ENCODE measurements at places on chromosomes 4 and X.

GRCh38 chrX:110966839-110967238 lies 129.2 kb upstream of the PAK3 start:
- no peak for DNase-seq

GRCh38 chr4:76562836-76563453 lies 127.9 kb downstream of the SHROOM3 start:
- no peak for DNase-seq

DNA sequence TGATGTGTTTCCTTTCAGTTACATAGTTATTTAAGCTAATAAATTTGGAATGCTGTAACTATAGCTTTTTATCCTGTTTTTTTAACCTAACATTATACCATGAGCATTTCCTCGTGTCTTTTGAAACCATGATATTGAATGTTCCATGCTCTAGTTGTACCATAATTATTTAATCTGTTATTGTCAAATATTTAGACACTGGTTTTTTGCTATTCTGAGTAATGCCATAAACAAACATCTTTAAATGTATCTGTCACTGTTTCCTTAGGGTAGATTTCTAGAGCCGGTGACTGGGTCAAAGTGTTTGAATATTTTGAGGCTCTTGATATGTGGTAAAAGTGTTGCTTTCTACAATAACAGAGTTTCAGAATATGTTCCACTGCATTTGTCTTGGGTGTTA lies 5.4 kb downstream of the IGBP1 start:
- no peak for DNase-seq

DNA sequence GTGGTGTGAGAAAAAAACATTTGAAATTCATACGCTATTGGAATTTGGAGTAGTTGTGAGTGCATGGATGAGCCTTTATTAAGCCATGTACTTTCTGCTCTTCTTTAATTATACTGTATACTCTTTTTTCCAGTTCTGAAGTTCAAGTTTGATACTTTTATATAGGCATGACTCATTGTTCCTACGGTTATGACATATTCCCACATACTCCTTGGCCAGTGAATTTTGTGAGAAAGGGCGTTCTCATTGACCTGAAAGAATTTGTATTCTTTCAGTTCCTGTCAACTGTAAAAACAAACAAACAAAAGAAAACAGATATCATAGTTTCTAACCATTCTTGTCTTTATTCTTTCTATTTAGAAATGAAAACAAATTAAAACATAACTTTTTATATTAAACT lies 407.3 kb downstream of the MAPK10 start:
- DNase-seq: peak; percentile 5

GRCh38 chr4:158176108-158176507 lies 3.3 kb upstream of the GASK1B start:
- no peak for DNase-seq

GRCh38 chr4:47531241-47531953 lies 46.3 kb downstream of the ATP10D start:
- peak; percentile 86 for DNase-seq

- no peak for DNase-seq
Measured at GRCh38 chr4:101792056-101792590, 1.6 kb downstream of the BANK1 start.

DNA sequence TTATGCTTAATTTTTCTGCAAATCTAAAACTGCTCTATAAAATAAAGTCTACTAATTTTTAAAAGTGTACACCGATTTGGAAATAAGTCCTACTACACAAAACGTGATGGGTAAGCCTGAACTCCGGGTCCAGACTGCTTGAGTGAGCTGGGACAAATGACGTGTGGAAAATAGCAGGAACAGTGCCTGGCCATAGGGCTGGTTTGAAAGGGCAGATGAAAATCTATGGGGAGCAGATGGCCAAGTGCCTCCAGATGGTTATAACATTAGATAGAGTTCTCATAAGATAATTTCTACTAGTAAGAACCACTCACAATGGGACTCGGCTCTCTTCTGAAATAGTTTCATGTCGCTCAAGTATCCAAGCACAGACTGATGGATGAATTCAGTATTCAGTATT lies 52.5 kb downstream of the F11 start:
- no peak for DNase-seq

DNA sequence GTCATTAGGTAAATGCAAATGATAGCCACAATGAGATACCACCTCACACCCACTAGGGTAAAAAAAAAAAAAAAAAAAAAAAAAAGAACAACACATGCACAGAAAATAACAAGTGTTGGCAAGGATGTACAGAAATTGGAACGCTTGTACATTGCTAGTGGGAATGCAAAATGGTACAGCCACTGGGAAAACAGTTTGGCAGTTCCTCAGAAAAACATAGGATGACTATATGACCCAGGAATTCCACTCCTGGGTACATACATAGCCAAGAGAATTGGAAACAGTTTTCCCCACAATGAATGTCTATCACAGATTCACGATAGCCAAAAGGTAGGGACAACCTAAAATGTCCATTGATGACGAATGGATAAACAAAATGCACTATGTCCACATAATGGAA lies 161.3 kb upstream of the MAMLD1 start:
- no peak for DNase-seq

GRCh38 chrX:120559804-120560203 lies 958 bp downstream of the CUL4B start:
- DNase-seq: no peak

DNA sequence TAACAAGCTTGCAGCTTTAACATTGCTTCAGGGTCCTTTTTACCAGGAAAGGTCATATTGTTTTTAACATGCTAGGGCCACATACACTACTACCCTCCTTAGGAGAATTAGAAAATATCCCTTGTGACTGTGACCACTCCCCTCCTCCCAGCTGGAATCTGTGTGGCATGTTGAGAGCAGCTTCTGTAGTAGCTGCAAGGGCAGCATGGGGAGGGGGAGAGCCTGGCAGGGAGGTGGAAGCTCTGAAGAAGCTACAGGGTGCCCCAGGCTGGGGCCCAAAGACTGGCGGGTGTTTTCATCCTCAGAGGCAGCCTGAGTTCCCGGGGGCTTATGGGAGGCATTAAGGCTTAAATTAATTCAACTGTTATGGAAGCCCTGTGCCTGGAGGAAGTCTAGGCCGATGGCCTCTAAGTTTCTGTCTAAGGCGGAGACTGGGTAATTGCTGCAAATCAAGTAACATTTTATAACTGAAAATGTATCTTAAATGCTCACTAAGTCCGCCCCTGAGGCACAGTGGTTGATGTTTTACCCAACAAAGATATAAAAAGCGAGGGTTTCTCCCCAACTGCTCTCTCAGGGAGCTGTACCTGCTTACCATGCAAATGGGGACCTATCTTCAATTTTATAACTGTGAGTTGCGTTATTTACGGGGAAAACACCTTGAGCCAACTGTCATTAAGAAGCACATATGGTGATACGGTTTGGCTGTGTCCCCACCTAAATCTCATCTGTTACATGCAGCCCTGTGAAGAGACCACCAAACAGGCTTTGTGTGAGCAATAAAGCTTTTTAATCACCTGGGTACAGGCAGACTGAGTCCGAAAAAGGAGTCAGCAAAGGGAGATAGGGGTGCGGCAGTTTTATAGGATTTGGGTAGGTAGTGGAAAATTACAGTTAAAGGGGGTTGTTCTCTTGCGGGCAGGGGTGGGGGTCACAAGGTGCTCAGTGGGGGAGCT lies 37.4 kb upstream of the STS start:
- DNase-seq: no peak

DNA sequence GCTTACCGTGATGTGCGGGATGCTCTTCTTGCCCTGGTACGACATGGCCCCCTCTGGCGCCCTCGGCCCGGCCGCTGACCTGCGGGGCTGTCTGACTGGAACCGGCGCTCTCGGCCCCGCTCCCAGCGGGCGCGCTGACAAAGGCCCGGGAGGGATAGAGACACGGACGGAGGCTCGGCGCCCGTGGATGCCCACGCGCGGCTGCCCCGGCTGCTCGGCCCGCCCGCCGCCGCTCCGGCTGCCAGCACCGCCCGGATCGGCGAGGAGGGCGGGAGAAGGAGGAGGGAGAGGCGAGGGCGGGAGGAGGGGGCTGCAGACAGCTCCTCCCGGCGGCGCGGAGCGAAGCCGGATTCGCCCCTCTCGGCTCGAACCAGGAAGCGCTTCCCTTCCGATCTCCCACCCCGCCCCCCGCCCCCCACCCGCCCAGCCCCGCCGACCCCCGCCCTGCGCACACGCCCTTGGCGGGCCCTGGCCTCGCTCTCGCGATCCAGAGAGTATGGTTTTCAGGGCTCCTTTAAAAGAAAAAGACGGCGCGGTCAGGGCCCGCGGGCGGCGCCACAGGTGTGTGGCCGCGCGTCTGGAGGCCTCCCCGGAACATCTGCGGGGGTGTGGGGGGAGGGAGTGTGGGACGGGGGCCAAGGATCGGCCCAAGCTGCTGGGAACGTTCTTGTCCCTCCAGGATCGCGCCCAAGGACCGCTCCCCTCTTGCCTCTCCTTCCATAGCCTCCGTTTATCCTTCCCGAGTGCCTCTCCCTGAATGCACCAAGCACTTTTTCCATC lies 4.5 kb downstream of the CRMP1 start:
- no peak for DNase-seq

DNA sequence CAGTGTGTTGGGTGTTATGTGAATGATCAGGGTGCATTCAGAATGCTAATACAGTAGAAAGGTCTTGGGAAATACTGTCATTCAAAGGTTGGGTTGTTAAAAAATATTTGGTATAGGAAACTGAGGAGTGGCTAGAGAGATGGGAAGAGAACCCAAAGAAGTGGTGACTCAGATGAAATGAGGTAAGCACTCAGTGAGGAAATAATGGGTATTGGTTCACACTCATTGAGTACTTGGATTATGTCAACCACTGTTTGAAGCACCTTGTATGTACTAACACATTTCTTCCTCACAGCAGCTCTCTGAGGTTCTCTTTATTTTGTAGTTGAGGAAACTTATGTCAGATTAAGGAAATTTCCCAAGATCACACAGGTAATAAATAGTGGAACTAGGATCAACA lies 40.8 kb upstream of the NUDT6 start:
- peak; percentile 65 for DNase-seq

DNA sequence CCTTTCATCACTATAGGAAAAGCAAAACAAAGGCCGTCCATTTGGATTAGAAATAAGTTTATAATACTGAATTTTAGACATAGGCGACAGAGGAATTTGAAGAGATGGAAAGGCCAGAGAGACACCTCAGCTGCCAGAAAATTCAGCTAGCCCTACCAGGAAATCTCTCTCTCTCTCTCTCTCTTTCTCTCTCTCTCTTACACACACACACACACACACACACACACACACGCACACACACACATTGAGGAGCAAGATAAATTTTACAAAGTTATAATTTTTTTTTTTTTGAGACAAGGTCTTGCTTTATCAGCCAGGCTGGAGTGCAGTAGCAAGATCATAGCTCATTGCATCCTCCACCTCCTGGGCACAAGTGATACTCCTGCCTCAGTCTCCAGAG lies 1.4 kb downstream of the XK start:
- DNase-seq: no peak

- DNase-seq: no peak
Measured at GRCh38 chr4:7187691-7188090, 4.6 kb upstream of the SORCS2 start.

GRCh38 chr4:6983544-6984142 lies 59.5 kb upstream of the TADA2B start:
- no peak for DNase-seq

GRCh38 chr4:110586131-110586850 lies 36.6 kb downstream of the PITX2 start:
- DNase-seq: no peak

- DNase-seq: no peak
Measured at GRCh38 chrX:106862972-106863688, 40.0 kb downstream of the RIPPLY1 start.

DNA sequence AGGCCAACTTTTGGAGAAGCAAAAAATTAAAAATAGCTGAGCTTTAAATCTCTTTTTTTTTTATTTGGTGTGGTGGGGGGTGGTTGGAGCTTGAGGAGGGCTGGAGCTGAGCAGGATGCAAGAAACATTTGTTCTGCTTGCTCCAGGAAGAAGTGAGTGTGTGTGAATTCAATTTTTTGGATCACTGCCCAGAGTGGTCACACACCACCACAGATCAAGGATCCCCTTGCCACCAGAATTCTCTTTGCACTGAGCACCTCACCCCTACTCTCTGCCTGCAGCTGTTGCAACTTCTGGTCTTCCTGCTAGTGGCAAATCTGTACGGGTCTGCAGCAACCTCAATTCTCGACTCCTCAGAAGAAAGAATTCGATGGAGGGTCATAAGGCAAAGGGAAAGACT lies 19.9 kb upstream of the PLP1 start:
- DNase-seq: no peak

GRCh38 chr4:162866565-162866964 lies 300.1 kb downstream of the NAF1 start:
- no peak for DNase-seq

GRCh38 chrX:28966331-28966730 lies 379.1 kb downstream of the IL1RAPL1 start:
- no peak for DNase-seq

DNA sequence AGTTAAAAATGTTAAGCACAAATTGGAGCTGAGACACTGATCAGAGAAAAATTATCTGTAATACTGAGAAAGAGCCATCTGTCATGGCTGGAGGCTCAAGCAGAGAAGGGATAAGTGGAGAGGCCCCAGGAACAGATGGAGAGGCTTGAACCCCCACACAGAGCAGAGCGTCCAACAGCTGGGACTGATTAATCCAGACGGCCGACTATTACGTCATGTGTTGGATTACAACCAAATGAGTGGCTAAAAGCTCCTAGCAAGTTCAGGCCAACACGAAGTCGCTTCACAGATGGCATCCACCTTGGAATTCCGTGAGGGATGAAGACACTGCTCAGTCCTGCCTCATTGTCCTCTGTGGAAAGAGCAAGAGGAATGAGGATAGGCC lies 57.7 kb upstream of the ATXN3L start:
- no peak for DNase-seq

DNA sequence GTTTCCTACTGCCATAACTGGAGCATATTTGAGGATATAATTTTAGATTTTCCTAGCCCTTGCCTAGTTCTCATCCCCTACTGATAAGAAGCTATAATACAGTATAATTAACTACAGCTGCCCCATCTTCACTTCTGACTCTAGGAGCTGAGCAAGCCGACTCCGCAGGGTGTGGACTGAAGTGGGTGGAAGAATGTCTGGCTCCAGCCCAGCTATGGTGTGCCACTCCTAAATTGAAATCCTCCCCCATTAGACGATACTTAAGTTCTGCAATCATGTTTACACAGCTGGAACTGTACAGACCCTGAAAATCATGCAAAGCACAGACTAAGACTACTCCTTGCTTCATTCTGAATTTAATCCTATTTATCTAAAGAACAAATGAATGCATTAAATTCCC lies 93.1 kb downstream of the PCDH19 start:
- DNase-seq: no peak

- no peak for DNase-seq
Measured at GRCh38 chr4:174847801-174848427, 18.9 kb upstream of the GLRA3 start.

- DNase-seq: no peak
Measured at GRCh38 chr4:5666741-5667140, 41.6 kb downstream of the EVC2 start.

GRCh38 chrX:45233531-45233930 lies 32.9 kb upstream of the DIPK2B start:
- DNase-seq: no peak

- no peak for DNase-seq
Measured at GRCh38 chrX:105694839-105695238, 127.5 kb upstream of the NRK start.

All from epithelial cell of prostate (primary cell).